Natural killer cell (primary cell): ENCODE measurements at places on chromosomes 5 and 9. TPM values are rescaled to one million over a fixed set of nuclear protein-coding genes. Genes with fewer than 3 reads are reported as not detected.

Gene LIFR
- not detected for total RNA-seq

Gene HMGXB3
- total RNA-seq = 46.5 TPM

DNA sequence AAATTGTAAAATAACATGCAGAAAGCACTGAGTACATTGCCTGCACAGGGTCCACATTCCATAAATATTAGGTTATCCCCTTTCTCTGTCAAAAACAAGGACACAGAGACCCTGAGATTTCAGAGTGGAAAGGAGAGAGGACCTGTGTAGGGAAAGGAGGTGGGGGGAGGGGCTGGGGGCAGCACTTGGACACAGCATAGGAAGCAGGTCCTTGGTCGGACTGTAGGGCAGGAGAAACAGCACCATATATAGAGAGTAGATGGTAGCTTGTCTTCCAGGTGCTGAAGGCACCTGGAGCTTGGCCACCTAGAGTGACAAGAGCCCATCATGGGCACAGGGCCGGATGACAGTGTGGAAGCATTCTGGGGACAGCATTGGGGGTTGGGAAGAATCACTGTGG lies 2.4 kb downstream of the TPM2 start:
- no peak for DNase-seq
- H3K36me3 ChIP-seq = peaks cover 4% of the 10 kb centered on the region
- H3K4me1 ChIP-seq = peaks cover 17% of the 10 kb centered on the region

Gene ZBTB26
- 7.8 TPM for total RNA-seq

DNA sequence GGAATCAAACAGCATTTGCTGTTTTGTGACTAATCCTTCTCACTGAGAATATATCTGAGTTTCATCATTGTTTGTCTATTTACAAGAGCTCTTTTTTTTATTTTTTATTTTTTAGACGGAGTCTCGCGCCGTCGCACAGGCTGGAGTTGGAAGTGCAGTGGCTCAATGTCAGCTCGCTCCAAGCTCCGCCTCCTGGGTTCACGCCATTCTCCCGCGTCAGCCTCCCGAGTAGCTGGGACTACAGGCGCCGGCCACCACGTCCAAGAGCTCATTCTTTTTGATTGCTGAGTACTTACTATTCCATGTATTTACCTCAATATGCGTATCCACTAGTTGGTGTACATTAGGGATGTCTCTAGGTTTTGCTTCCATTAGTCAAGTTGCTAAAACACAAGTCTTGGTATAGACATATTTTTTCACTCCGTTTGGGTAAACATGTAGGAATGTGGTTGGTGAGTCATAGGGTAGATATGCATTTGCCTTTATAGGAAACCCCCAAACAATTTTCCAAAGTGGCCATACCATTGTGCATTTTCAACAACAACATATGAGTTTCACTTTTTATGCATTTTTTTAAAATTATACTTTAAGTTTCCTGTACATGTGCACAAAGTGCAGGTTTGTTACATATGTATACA lies 1005.0 kb upstream of the CDH10 start:
- no peak for DNase-seq
- no peak overlapping the region for H3K27ac ChIP-seq
- no peak overlapping the region for H3K4me3 ChIP-seq
- no peaks in the 10 kb centered on the region for H3K27me3 ChIP-seq

- no peaks in the 10 kb centered on the region for H3K36me3 ChIP-seq
- no peak overlapping the region for H3K27ac ChIP-seq
- no peak overlapping the region for H3K4me3 ChIP-seq
- H3K27me3 ChIP-seq = no peaks in the 10 kb centered on the region
These were observed 237.9 kb downstream of the CACNA1B start for GRCh38 chr9:138115506-138115905.

Gene PAPPA
- not detected for total RNA-seq

Gene SPAAR
- not detected for total RNA-seq

DNA sequence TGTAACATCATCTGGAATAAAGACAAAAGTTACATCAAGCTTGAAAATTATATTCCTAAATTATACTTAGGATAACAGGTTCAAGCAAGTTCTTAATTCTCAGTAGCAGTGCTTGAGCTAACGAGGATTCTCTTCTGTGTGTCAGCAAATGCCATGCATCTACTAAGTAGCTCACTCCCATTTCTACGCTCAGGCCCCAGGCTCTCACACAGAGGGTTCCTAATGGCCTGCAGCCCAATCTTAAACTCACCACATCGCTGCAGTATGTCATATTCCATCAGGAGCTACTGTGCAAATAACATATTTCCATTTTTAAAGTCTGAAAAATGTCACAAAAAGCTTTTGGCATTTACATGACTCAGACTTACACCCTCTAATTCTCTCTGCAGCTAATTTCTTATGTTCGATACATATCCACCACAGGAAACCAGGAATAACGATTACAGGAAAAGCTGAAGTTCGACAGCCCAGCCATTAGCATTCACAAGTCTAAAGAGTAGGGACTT lies 474.8 kb downstream of the EFNA5 start:
- no peak for DNase-seq
- H3K36me3 ChIP-seq = no peaks in the 10 kb centered on the region
- H3K4me3 ChIP-seq = no peak overlapping the region
- H3K4me1 ChIP-seq = no peaks in the 10 kb centered on the region

- no peaks in the 10 kb centered on the region for H3K27me3 ChIP-seq
- H3K4me3 ChIP-seq = no peak overlapping the region
- H3K4me1 ChIP-seq = no peaks in the 10 kb centered on the region
- H3K27ac ChIP-seq = no peak overlapping the region
These were observed 42.5 kb upstream of the SPATA31E1 start for GRCh38 chr9:87840134-87840533.

- H3K27me3 ChIP-seq = no peaks in the 10 kb centered on the region
- H3K4me1 ChIP-seq = no peaks in the 10 kb centered on the region
- H3K36me3 ChIP-seq = no peaks in the 10 kb centered on the region
These were observed 216.8 kb downstream of the SEMA5A start for GRCh38 chr5:9329125-9329524.

DNA sequence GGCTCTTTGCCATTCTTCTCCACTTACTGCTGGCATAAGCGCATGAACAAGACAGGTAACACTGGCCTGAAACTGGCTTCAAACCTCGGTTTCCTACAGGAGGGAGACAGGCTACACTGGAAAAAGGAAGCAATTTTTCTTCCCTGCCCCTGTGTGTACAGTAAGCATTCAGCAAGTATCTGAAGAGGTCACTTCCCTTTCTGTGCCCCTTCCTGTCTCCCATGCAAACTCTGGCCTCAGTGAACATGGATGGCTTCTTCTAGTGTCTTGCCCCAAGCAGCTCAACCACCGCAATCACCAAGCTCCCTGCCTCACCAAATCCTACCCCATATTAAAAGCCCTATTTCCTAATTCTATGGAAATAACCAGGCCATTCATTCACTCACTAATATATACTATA lies 42.4 kb downstream of the SERINC5 start:
- DNase-seq = no peak
- H3K4me3 ChIP-seq = no peak overlapping the region
- H3K36me3 ChIP-seq = no peaks in the 10 kb centered on the region

GRCh38 chr9:97645720-97646119 lies 12.1 kb downstream of the NCBP1 start:
- H3K27me3 ChIP-seq = no peaks in the 10 kb centered on the region
- no peak for DNase-seq
- H3K27ac ChIP-seq = no peak overlapping the region
- no peaks in the 10 kb centered on the region for H3K4me1 ChIP-seq
- H3K36me3 ChIP-seq = peaks cover 84% of the 10 kb centered on the region
- H3K4me3 ChIP-seq = no peak overlapping the region

DNA sequence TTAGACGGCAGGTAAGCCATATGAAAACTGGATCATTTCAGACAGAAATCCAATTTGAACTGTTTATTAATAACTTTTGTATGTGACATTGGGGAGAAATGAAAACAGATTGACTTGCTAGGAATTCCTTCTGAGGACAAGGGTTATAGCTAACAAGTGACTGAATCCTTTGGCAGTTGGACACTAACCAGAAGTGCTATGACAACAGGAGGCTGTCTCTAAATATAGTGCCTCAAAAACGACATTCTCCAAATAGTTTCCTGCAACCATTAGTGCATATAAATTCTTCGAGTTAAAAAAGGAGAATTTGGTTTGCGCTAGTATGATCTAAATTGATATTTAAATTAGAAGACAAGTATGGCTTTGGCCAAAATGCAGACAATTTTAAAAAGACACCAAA lies 338.6 kb downstream of the PTPRD start:
- no peak overlapping the region for H3K4me3 ChIP-seq
- H3K4me1 ChIP-seq = no peaks in the 10 kb centered on the region
- H3K36me3 ChIP-seq = no peaks in the 10 kb centered on the region
- no peaks in the 10 kb centered on the region for H3K27me3 ChIP-seq
- no peak overlapping the region for H3K27ac ChIP-seq

DNA sequence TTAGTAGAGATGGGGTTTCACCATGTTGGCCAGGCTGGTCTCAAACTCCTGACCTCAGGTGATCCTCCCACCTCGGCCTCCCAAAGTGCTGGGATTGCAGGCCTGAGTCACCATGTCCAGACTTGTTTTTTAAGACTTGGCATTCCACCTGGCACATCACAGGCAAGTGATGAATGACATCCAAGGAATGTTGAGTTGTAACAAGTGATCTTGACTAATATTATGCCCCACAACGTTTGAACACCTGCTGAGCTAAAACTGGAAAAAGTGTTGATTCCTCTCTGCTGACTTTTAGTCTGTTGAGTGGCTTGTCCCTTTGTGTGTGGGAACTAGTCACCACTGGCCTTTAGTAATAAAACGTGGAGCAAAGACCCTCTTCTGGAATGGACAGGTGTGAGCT lies 54.6 kb downstream of the SUB1 start:
- no peaks in the 10 kb centered on the region for H3K27me3 ChIP-seq
- DNase-seq = no peak
- no peaks in the 10 kb centered on the region for H3K36me3 ChIP-seq

Gene IDNK
- 13.0 TPM for total RNA-seq

- peaks cover 3% of the 10 kb centered on the region for H3K4me1 ChIP-seq
- H3K27ac ChIP-seq = no peak overlapping the region
- DNase-seq = no peak
These were observed 147.3 kb upstream of the COL5A1 start for GRCh38 chr9:134494273-134494815.

- no peak overlapping the region for H3K27ac ChIP-seq
- H3K4me1 ChIP-seq = peaks cover 9% of the 10 kb centered on the region
- no peaks in the 10 kb centered on the region for H3K36me3 ChIP-seq
These were observed 170.5 kb downstream of the ARHGEF28 start for GRCh38 chr5:73796164-73797131.
